Midbrain (tissue), 1 donor: ENCODE measurements at places on chromosomes 5 and 9.

- DNase-seq, result no peak
Observed at GRCh38 chr9:76423216-76424177, 29.3 kb upstream of the RFK start.

DNA sequence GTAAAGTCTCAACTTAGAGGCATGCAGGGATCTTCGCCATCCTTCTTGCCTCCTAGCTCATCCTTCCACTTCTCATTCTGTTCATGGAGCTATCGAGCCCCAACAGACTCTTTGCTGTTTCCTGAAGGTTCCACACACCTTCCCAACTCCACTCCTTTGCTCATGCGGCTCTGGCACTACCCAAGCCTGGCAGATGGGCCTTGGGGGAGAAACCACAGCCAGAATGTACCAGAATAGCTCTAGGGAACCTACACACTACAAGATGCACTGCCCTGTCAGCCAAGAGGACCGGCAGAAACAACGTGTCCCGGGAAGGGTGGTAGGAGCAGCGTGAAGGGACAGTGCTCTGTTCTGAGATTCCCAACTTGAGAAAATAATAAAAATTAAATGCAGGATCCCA is 178.9 kb downstream of the GABBR2 start:
- DNase-seq, result no peak

GRCh38 chr5:102971676-102972293 is 148.2 kb downstream of the GIN1 start:
- peak; percentile 51 for DNase-seq

DNA sequence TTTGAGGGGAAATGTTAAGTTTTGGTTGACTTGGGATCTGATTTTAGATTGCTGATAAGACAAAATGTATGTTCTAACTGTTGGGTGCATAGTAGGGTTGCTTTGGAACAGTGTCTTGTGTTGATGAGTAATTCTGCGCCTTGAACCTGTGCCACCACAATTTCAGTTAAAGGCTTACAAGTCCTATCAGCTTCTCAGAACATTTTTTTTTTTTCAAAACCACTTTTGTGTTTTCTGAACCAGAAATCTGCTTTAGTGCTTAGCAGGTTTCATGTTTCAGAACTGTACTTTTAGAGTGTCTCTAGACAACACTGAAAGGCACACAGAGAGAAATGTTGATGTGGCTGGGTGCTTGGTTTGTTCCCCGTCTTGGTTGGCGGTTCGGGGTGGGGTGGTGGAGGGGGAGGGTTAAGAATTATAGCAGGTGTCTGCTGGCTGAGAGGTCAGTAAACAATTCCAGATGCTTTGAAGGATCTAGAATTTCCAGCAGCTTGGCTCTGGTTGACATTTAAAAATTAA is 84.6 kb downstream of the ANKRD55 start:
- no peak for DNase-seq

GRCh38 chr5:10248378-10249260 is 1.1 kb downstream of the ATPSCKMT start:
- no peak for DNase-seq

- DNase-seq, result no peak
Observed at GRCh38 chr9:78575771-78576170, 278.8 kb downstream of the PSAT1 start.

DNA sequence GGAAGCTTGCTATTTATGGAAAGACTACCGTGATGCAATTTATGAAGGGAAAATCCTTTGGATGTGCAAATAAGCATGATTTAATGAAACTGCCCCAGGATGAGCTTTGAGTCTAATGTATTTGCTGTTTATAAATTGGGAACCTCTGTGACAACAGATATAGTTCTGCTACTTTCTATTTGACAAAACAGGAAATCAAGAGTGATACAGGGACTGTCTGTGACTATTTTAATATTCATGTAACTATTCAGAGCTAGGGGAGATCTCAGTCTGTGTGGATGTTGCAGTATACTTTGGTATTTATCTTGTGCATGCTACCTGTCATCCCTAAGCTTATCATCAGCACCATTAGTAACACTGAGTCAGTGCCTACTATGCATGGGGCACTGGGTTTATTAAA is 132.1 kb downstream of the PDZD2 start:
- DNase-seq, result no peak

DNA sequence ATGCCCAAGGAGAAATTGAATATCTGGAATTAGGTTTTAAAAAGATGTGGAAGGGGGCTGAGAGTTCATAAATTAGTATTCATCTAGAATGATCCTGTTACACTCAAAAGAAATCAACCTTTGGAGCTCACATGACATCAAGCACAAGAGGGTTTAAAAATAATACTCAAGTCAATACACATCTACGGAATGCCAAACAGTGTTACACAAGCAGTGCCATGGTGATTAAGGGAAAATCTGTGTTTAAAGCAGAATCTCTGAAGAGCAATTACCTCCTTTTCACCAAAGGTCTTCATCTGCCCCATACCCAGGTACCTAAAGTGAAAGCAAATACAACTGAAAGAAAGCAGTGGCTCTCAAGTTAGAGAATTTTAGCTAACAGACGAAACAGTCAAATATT is 261.6 kb downstream of the NFIB start:
- DNase-seq, result no peak

GRCh38 chr9:4929917-4930316 is 55.2 kb upstream of the JAK2 start:
- no peak for DNase-seq

GRCh38 chr9:136845465-136846260 is 3.4 kb downstream of the AJM1 start:
- no peak for DNase-seq

DNA sequence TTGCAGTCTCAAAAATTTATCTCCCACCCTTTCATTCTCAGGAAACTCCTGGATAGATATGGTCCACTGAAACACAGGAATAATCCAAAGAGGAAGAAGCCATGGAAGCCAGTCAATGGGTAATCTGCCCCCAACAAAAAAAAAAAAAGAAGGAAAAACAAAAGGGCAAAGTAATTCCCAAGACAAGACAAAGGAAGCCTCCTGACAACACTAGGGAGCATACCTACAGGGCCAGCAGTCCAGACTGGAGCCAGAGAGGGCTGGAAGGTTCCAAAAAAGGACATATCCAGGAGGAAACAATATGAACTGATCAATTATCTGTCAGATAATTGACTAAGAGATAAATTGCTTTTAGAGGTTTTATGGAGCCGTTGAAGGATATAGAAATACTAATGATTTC is 12.9 kb downstream of the FNIP1 start:
- no peak for DNase-seq

DNA sequence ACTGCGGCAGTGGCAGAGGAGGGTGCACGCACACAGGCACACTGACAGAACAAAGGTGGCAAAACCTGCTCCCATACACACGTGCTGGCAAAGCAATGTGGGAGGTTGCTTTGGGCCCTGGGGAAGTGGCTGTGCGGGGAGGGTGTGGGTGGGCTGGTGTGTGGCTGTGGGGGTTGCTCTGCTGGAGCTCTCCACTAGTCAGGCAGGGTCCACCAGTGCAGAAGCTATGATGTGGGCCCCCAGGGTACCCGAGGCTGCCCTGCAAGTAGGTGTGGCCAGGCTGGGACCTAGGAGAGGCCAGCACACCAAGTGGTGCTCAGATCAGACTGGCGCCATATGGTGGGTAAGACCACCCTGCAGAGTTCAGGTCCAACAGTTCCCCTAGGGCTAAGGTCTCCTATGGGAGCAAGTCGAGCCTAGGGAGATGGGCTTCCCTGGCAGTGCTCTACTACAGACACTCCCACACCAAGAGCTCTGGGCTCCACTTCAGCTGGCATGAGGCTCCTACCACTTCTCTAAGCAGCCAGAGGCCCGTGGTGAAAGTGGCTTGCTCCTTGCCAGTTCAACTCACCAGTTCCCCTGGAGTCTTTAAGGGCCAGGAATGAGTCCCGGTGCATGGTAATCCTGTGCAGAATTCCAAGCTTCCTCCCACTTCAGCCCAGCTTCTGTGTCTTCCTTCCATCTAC is 46.2 kb upstream of the IFNE start:
- DNase-seq, result no peak

- DNase-seq, result no peak
Observed at GRCh38 chr5:39100851-39101396, 26.7 kb upstream of the RICTOR start.

- DNase-seq, result no peak
Observed at GRCh38 chr9:91580136-91580535, 156.5 kb upstream of the NFIL3 start.

- no peak for DNase-seq
Observed at GRCh38 chr9:133708246-133709014, 29.7 kb downstream of the SARDH start.

DNA sequence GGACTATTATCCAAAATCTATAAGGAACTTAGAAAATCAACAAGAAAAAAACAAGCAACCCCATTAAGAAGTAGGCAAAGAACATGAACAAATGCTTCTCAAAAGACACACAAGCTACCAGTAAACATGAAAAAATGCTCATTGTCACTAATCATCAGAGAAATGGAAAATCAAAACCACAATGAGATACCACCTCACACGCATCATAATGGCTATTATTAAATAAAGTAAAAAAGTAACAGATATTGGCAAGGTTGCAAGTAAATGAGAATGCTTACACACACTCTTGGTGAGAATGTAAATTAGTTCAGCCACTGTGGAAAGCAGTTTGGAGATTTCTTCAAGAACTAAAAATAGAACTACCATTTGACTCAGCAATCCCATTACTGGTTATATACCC is 167.0 kb upstream of the DMRTA1 start:
- no peak for DNase-seq

GRCh38 chr5:473551-474192 is 30.7 kb downstream of the EXOC3 start:
- no peak for DNase-seq

- no peak for DNase-seq
Observed at GRCh38 chr5:176391999-176392398, 3.4 kb downstream of the HIGD2A start.

DNA sequence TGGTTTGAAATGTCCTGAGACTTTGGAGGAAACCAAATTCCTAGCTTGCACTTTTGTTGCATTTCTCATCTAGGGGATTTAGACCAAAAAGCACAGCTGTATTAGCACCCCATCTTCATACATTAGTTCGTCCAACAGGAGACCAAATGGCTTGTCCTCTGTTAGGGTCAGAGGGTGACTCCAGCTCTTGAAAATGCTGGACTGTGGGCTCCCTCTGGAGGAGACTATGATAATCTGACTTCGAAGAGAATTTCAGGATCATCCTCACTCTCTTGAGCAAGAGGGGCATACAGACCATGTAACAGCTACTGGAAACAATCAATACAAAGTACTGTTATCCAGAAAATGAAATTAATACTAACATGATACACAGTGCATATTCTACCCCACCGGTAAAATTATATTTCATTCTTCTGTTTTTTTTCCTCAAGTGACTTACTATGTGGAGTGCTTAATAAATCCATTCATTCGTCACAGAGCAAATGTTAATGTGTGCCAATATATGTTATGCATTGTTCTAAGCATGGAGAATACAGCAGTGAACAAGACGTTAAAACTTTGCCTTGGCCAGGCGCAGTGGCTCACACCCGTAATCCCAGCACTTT is 63.7 kb upstream of the PPP2CA start:
- peak; percentile 75 for DNase-seq

DNA sequence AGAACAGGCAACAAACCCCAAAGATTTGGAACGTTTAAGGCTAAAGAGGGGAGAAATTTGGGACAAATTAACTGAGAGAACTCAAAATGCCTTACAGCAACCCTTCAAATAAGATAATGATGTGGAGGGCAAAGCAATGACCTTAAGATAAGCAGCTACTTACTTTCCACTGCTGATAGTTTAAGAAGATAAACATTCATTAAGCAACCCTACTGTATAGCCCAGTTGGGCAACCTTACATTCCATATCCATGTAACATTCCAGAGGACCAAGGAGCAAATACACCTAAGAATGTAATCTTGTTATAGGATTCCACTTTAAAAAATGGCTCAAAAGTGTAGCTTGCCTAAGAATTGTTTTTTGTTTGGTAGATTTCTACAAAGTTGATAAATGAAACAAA is 14.8 kb downstream of the ETF1 start:
- no peak for DNase-seq

GRCh38 chr5:72478684-72479083 is 28.5 kb downstream of the ZNF366 start:
- DNase-seq, result peak; percentile 61

GRCh38 chr5:37836592-37837413 is 3.0 kb downstream of the GDNF start:
- peak; percentile 54 for DNase-seq

GRCh38 chr5:65191554-65192135 is 290.1 kb downstream of the ADAMTS6 start:
- DNase-seq, result no peak

GRCh38 chr5:32996336-32996735 is 285.2 kb downstream of the NPR3 start:
- no peak for DNase-seq

DNA sequence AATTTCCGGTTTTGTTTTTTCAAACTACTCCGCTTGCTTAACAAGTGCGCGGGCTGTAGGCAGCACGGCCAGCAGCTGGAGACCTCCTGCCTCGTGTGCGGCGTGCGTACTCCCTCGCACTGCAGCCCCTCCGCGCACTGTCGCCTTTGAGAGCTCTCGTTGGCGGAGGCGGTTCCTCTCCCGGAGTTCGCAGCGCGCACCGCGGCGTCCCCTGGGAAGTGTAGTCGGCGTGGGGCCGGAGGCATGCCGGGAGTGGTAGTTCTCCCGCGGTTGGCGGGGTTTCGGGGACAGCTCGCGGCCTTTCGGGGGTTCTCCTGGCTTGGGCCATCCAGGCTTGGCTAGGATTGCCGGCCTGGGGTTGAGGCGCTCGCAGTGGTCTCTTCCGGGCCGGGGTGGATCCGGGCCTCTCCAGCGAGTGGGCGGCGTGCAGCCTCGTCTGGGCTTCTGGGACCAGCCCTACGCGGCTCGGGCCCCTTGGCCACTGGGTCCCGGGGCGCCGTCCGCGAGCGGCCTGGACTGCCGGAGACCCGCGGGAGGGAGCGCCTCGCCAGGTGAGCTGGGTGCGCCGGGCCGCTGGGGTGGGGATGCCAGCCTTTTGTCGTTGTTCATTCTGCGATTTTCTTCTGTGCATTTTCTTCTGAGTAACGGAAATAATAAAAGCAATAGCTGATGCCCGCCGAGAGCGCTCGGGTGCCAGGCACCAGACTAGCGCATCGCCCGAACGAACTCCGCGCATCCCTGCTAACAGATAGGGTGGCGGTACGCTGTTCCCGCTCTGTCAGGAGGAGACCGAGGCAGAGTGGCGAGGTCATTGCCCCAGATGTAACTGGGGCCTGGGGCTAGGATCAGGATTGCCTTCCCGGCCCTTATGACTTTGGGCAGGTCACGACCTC is at the start of gene ZNF354C:
TSS of gene ZNF354C (plus strand) at position 258 of the 893 bp plus-strand sequence. CDS start 1,696 bp downstream, outside the sequence.
- peak; percentile 90 for DNase-seq

GRCh38 chr9:119195521-119195920 is 173.7 kb downstream of the BRINP1 start:
- no peak for DNase-seq

DNA sequence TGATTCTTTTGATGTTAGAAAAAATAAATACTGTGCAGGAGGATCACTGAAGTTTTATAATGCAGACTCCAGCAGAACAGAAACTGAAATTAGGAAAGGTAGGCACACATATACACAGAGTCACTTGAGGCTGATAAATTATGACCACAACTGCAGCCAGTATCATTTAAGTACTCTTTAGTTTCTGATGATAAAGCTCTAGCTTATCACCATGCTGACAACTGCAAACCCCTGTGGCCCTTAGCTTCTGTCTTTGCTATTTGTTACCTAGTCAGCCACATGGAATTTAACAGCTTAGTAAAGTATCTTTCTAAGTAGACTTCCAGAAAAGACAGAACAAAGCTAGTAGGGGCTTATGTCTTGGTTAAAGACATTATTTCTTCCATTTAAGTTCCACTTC is 734.8 kb upstream of the CDH6 start:
- no peak for DNase-seq

GRCh38 chr9:134795446-134795845 is 85.2 kb upstream of the FCN2 start:
- no peak for DNase-seq

GRCh38 chr9:130940027-130940549 is 1.0 kb upstream of the FIBCD1 start:
- DNase-seq, result no peak
